ENCODE measurements at places on chromosomes 13 and 19.
A peak's percentile ranks its signal among the peaks of the same experiment; 100 is the strongest.

DNA sequence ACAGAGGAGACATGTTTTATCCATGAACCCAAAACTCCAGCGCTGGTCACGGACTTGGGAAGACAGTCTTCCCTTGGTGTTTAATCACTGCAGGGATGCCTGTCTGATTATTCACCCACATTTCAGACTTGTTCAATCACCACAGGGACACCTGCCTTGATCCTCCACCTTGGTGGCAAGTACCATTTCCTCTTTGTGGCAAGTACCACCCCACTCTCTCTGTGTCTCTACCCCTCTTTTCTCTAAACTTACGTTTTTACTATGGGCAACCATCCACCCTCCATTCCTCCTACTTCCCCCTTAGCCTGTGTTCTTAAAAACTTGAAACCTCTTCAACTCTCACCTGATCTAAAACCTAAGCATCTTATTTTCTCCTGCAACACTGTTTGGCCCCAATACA lies 16.8 kb downstream of the ZNF83 start:
- no peak for DNase-seq

DNA sequence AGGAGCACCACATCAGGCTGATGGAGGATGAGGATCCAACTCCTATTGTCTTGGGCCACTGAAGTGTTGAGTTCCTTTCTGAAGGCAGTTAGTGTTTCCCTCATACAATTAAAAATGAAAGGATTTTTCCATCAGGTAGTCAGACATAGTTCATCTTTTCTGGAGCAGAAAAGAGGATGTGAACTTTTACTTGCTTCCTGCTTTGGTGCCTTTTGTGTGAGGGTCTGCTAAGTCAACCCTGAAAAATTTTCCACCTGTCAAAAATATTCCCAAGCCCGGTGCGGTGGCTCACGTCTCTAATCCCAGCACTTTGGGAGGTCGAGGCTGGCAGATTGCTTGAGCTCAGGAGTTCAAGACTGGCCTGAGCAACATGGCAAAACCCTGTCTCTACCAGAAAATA lies 43.9 kb downstream of the RGCC start:
- DNase-seq: no peak

DNA sequence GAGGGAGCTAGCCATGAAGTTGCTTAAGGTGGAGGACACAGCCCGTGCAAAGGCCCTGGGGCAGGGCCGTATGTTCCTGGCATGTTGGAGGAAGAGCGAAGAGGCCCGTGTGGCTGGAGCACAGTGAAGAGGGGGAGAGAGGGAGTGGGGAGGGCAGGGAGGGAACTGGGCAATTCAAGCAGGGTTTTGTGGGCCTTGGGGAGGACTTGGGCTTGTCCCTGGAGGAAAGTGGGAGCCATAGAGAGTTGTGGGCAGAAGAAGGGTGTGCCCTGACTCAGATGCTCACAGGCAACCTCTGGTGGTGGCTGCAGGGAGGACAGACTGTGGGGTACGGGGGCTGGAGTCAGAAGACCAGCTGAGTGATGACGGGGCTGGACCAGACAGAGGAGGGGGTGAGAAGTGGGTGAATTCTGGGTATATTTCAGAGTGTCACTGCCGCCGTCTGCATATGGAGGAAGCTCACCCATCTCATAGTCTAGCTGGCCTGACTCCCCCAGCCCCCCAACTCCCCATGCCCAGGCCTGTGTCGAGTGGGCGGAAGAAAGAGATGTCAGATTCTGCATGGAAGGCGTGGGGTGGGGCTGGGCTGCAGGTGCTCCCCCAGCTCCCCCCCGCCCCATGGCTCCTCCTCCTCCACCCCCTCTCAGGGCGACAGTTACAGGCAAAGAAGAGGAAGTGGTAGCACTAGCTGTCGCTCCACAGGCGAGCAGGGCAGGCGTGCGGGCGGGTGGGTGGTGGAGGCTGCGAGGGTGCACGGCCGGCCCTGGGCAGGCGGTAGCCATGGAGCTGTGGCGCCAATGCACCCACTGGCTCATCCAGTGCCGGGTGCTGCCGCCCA lies at the start of gene VAV1:
TSS of gene VAV1 (plus strand) at position 681 of the 838 bp plus-strand sequence. CDS start at position 781, 100 bp downstream.
- DNase-seq: peak; percentile 64

DNA sequence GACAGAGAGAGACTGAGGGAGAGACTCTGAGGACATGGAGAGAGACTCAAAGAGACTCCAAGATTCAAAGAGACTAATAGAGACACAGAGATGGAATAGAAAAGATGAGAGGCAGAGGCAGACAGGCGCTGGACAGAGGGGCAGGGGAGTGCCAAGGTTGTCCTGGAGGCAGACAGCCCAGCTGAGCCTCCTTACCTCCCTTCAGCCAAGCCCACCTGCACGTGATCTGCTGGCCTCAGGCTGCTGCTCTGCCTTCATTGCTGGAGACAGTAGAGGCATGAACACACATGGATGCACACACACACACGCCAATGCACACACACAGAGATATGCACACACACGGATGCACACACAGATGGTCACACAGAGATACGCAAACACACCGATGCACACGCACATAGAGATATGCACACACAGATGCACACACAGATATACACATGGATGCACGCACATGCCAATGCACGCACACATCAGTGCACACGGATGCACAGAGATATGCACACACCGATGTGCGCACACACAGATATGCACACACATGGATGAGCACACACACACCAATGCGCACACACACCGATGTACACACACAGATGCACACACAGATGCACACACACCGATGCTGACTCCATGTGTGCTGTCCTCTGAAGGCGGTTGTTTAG lies 3.3 kb upstream of the F10 start:
- DNase-seq: no peak

DNA sequence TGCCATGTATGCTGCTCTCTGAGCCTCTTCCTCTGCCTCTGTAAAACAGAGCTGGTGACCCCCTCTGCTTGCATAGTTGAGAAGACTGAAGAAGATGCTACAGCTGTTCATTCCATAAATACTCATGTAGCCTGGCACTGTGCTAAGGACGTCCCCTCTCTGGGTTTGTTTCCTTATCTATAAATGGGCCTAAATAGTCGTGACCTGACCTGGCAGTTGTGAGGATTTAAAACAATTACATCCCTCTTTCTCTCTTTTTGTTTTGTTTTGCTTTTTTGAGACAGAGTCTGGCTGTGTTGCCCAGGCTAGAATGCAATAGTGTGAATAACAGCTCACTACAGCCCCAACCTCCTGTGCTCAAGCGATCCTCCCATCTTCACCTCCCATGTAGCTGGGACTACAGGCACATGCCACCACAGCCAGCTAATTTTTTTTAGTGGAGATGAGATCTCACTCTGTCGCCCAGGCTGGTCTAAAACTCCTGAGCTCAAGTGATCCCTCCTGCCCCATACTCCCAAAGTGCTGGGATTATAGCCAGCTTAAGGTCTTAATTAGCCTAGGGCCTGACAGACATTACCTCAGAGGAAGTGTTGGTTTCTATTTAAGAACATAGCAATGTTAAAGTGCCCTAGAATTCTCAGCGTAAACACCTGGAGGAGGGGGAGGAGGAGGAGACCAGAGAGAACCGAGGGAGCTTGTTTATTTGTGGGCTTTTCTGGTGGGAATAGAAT lies 4.6 kb downstream of the WDR62 start:
- no peak for DNase-seq

DNA sequence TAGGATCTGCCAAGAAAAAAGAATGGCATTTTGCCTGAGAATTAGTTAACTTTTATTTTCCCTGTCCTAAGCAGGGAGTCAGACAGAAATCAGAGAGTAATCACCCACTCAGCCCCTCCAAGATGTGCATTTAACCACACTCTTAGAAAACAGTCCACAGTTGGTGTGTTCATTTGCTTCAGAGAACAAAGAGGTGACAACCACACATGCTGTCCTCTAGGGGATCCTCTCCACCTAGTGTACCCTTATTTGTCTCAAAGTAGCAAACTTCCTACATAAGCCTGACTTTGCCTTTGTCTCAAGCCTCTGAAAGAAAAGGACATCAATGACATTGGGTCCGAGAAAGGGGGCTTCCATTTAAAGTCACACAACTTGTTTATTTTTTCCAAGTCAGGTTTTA lies 107.0 kb upstream of the RFC3 start:
- no peak for DNase-seq

GRCh38 chr19:14603990-14604387 lies 21.1 kb downstream of the CLEC17A start:
- DNase-seq: no peak

GRCh38 chr19:35512831-35513627 lies 420 bp downstream of the DMKN start:
- no peak for DNase-seq

DNA sequence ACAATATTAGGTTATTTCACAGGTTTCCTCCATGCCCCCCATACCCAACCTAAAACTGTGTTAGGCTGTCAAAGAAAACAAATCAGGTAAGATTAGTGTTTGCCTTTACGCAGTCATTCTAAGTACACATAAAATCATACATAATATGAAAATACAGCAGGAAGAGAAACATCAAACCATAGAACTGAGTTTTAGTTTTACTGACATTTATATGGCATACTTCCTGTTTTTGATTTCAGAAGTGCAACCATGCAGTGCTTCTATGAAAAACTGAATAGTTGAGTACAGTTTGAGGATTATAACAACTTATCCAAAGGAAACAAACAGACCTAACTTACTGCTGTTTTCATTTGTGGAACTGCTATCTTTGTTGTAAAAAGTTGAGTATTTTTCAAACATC lies 91.3 kb downstream of the KCNRG start:
- DNase-seq: no peak

GRCh38 chr19:44927746-44928145 lies 13.3 kb downstream of the APOC1 start:
- no peak for DNase-seq

DNA sequence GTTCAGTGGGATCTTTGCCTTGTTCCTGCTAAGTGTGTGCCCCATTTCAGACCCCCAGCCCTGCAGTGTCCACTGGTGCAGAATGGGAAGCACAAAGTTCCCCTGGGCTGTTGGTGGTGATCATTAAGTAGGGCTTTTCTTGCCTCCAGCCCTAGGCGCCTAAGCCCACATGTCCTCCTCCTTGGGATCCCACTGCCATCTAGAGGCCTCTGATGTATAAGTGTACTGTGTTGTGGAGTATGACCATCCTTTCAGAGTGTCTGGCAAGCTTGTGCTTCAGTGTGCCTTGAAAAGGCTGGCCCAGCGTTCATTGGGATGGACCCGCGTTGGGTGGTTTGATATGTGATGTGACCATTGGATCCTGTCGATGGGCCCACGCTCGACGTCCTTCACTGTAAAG lies 71.2 kb downstream of the WASF3 start:
- no peak for DNase-seq

DNA sequence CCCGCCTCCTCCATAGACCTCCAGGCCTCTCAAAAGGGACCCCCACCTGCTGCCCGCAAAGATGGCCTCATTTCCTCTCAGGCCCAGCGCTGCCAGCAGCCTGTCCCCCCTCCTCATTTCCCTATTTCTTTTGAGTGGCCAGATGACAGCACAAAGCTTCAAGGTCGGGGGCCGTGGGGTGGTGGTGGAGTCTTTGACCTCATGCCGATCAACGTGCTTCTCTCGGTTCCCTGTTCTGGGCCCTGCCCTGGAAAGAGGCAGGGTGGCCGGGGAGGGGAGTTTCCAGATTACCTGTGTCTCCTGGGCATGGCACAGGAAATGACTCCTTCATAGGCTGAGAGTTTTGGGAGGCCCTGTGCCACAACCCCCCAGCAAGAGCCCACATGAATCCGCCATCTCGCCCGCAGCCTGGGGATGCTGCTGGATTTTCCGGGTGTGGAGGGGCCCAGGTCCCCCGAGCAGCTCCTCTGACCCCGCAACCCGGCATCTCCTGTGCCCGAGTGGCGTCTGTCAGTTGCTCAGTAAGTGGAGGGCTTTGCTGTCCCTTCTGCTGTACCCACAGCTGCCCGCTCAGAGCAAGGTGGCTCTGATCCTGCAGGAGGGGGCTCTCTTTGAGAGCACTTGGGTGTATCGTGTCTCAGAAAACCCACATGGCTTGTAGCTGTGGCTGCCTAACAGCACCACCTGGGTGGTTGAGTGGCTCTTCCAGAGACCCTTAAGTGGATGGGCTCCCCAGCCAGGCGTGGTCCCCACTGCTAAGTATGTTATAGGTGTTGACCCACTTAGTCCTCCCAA lies 139.4 kb downstream of the SIPA1L3 start:
- DNase-seq: no peak

DNA sequence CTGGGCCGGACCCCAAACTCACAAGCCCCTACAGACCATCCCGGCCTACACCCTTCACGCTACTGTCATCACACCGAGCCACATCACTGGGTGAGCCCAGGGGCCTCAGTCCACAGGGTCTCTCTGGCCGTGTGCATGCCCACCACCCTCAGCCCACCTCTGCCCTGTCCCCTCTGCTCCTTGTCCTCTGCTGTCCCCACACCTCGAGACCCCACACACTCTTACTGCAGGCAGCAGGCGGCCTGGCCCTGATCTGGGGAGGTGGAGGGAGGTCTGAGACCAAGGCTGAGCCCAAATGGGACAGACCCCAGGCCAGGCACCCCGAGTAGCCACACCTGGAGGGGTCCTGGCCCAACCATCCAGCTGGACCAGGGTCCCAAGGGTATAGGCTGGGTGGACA lies 35.2 kb downstream of the PEPD start:
- DNase-seq: no peak

GRCh38 chr13:101949681-101950080 lies 452.2 kb downstream of the FGF14 start:
- no peak for DNase-seq

DNA sequence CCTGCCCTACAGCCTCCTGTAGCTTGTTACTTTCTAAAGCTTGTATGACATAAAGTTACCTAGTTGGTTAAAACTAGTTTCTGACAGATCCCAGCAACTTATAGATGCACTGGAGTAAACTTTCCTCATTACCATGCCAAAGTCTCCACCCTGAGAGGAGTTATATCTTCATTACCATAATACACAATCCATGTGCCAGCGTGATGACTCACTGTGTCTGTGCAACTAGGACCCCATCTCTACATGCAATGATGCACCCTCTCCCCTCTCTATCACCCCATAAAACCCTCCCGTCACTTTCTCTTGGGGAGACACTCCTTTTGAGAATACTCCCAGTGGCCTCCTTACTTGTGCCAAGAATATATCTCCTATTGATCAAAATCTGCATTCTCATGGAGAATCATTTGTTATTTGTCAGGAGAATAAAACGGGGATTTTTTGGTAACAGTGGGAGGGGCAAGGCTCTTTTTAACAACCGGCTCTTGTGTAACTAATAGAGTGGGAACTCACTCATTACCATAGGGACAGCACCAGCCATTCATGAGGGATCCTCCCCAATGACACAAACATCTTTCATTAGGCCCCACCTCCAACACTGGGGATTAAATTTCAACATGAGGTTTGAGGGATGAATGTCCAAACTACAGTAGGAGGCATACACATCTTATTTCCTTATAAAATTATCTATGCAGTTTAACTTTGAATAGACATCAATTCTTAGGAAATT lies 235.1 kb upstream of the ATXN8OS start:
- DNase-seq: no peak

DNA sequence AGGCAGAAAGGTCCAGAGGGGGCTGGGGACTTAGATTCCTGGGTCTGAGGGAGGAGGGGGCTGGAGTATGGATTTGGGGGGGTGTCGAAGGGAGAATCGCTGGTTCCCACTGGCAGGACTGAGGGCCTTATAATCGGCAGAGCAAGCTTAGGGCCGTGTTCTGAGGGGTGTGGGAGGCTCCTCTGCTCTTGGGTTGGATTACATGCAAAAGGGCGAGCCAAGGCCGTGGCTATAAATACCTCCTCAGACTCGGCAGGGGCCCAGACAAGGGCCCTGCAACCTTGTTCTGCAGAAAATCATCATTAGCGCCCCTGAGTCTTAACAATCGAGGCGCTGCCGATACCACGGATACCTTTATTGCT lies 707 bp upstream of the MAMSTR start:
- no peak for DNase-seq

All from central memory CD8-positive, alpha-beta T cell (primary cell).